ENCODE measurements at places on chromosomes 7 and 10.

GRCh38 chr10:128570319-128570995 lies 444.2 kb upstream of the MKI67 start:
- no peak for DNase-seq

GRCh38 chr7:65001291-65001814 lies 5.1 kb downstream of the ERV3-1 start:
- no peak for DNase-seq

DNA sequence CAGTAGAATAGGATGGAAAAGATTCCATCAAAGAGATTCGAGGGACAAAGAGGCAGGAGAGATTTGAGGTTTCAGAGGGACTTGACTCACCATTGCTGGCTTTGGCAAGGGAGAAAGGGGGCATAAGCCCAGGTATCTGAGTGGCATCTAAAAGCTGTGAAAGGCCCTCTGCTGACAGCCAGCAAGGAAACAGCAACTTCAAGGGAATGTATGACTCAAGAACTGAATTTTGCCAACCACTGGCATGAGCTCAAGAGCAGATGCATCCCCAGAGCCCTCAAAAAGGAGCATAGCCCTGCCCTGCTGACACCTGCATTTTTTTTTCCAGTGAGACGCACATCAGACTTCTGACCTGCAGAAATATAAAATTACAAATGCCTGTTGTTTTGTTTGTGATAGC lies 19.6 kb upstream of the ADAM12 start:
- DNase-seq = no peak

GRCh38 chr7:19117870-19118608 lies 603 bp upstream of the TWIST1 start:
- no peak for DNase-seq

DNA sequence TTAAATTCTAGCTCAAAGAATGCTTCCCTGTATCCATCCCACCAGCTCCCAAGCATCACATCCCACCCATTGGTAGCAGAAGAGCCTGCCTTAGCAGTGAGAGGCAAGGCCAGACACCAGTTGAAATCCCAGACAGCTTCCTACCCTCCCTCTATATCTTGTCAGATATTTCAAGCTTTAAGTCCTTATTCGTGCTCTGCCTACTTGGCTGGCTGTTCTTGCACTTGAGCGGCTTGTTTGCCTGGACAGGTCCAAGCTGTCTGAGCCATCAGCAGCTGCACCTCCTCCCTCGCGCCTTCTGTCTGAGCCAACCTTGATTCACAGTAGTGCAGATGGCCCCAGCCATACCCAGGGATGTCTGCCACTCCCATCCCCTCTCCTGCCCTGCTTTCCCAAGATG lies 16.4 kb downstream of the LRRC4 start:
- no peak for DNase-seq

DNA sequence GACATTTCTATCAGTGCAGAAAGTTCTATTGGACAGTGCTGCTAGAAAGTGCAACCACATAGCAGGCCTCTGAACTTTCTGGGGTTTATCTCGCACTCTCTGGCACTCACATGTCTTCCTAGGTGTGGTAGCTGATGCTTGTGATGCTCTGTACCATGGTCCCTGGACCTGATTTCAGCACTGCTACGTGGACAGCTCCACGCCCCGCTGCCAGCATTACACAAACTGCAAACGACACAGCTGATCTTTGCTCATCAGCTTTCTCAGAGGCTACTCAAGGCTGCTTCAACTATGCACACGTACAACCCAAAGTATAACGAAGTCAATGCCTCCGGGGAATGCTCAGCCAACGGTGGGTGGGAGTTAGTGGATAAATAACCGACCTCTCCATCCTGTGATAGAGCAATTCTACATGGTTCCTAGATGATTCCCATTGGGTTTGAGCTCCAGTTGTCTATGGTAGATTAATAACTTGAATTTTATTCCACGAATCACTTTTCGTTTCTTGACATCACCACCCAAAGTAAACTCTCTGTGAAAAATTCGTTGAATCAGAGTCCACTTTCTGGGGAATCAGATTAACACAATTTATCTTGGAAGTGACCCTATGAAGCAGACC lies 302.5 kb downstream of the ACTR3B start:
- no peak for DNase-seq

- no peak for DNase-seq
Measured at GRCh38 chr10:25068152-25069058, 52.0 kb downstream of the THNSL1 start.

DNA sequence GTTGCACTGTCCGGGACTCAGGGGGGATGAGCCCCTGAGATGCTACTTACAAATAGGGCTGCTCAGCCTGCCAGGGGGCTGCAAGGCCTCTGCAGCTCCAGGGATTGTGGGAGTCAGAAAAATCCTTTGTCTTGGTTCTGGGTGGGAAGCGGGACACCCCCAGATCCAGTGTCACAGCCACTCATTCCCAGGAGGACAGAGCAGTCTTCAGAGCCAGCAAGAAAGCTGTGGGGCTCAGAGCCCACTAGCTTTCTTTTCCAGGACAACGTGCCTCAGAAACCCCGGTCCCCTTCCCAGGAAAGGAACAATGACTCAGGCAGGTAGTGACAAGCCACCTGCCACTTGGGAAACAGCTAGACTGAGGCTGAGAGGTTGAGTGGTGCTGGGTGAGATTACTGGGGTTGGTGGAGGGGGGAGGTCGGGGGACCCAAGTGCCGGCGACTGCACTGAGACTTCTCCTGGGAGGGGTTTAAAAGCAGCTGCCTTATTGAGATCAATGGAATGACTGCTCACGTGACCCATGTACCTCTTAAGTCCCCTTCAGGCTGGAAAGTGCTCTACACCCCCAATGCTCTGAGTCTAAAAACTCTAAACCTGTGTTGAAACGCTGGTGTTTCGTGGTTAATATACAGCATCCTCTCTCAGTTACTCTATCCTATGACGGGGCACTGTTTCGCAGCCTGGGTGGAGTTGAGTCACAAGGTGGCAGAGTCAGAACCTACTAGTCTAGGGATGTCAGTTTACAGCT lies 123.6 kb downstream of the UBE2H start:
- no peak for DNase-seq

DNA sequence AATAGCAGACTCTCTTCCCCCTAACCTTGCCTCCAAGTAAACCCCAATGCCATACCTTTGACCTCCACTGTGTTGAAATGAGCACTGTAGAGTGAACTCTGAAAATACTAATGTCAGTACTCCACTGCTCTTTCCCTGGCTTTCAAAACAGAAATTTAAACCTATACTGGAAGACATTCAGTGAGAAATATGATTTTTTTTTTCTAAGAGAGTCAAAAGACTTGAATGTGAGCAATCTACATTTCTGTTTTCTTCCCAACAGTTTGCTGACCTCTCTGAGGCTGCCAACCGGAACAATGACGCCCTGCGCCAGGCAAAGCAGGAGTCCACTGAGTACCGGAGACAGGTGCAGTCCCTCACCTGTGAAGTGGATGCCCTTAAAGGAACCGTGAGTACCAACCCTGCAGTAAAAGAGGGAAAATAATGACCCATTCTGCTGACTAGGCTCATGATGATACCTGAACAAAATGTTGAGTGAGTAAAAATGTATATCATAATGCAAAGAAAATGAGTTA lies 6.4 kb downstream of the VIM start:
- DNase-seq = no peak

GRCh38 chr7:149210551-149210950 lies 15.2 kb downstream of the ZNF282 start:
- no peak for DNase-seq

GRCh38 chr7:127582361-127582760 lies 3.0 kb downstream of the GCC1 start:
- no peak for DNase-seq

GRCh38 chr10:7786430-7786829 lies 1.4 kb downstream of the KIN start:
- no peak for DNase-seq

- DNase-seq = no peak
Measured at GRCh38 chr7:121544238-121544637, 148.1 kb upstream of the FAM3C start.

GRCh38 chr10:132982301-132982989 lies 40.1 kb upstream of the CFAP46 start:
- DNase-seq = no peak

DNA sequence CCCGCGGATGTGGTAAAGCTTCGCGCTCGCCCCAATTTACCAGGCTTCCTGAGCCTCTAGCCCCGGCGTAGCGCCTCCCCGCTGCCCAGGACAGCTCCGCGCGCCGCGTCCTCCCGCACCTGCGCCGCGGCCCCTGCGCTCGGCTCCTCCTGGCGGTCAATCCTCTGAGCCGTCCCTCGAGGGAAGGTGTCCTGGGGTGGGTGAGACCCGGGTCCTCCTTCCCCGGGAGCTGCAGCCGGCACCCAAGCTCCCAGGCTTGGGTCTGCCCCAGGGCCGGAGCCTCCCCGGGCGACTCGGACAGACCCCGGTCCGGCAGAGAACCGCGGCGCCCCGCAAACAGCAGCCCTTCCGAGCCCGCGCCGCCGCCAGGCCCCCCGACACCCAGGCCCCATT lies 512 bp downstream of the OSBPL3 start:
- DNase-seq = peak; percentile 60

GRCh38 chr10:7515439-7515838 lies 104.6 kb upstream of the SFMBT2 start:
- DNase-seq = no peak

DNA sequence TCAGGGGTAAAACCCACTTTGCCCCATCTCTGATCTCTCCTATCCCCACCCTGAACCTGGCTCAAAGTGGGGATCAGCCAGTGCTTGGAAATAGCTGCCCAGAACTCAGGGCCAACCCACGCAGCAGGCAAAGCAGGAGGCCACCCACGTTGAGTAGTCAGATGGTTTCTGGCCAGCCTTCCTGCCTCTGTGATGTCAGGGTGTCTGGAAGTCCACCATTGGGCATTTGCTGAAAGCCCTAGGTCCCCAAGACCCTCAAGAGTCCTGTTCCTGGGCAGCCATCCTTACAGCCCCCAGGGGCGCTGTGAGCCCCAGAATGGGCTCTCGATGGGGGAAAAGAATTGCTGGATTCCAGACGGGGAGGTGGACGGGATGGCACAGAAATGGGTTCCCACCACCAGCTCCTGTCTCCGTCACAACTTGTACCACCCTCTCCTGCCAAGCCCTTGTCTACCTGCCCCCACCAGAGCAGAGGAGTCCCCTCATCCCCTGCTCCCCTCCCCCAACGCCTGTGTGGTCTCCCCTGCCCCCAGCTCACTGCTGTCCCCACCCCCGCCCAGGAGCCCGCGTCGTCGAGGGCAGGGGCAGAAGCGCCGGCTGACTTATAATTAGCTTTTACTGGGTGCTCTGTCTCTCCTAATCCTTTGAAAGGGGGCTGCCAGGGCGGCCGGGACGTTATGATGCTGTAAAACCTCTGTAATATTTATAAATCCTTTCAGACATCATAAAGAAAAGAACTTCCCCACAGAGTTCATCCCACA lies 3.9 kb downstream of the MYL10 start:
- no peak for DNase-seq

- DNase-seq = no peak
Measured at GRCh38 chr10:73941300-73941699, 30.4 kb downstream of the PLAU start.
